ENCODE measurements at places on chromosomes 1 and 21.

- H3K4me1 ChIP-seq: peaks cover 29% of the 10 kb centered on the region
- no peaks in the 10 kb centered on the region for H3K36me3 ChIP-seq
- H3K27ac ChIP-seq: no peak overlapping the region
- no peak overlapping the region for H3K4me3 ChIP-seq
Measured at GRCh38 chr1:153711026-153711425, 16.8 kb upstream of the INTS3 start.

GRCh38 chr21:35568643-35569042 is 491.7 kb downstream of the SETD4 start:
- no peak overlapping the region for H3K27ac ChIP-seq
- no peak for DNase-seq
- no peak overlapping the region for H3K4me3 ChIP-seq
- no peaks in the 10 kb centered on the region for H3K36me3 ChIP-seq
- peaks cover 12% of the 10 kb centered on the region for H3K4me1 ChIP-seq

DNA sequence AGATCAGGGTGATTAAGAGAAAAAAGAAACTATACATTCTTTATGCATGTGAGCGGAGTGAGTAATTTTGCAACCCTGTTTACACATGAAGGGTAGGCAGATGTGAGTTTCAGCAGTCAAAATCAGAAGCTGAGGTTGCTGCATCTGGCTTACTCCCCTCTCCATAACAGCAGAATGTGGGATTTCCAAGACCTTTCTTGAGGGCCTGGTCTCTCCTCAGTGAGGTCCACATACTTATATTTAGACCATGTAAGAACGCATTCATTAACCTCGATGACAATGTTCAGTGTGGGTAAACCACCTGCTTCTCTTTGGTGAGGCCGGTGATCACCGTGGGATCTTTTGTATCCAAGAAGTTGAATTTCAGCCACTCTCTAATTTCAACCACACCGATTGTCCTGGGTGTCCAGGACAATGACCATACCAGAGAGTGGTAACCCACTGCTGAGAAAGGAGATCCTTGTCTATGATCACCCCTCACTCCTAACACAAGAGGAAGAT is 18.7 kb upstream of the RAP1A start:
- no peaks in the 10 kb centered on the region for H3K27me3 ChIP-seq
- H3K36me3 ChIP-seq: no peaks in the 10 kb centered on the region
- H3K4me1 ChIP-seq: peaks cover 17% of the 10 kb centered on the region
- no peak overlapping the region for H3K27ac ChIP-seq
- DNase-seq: no peak
- no peak overlapping the region for H3K4me3 ChIP-seq

DNA sequence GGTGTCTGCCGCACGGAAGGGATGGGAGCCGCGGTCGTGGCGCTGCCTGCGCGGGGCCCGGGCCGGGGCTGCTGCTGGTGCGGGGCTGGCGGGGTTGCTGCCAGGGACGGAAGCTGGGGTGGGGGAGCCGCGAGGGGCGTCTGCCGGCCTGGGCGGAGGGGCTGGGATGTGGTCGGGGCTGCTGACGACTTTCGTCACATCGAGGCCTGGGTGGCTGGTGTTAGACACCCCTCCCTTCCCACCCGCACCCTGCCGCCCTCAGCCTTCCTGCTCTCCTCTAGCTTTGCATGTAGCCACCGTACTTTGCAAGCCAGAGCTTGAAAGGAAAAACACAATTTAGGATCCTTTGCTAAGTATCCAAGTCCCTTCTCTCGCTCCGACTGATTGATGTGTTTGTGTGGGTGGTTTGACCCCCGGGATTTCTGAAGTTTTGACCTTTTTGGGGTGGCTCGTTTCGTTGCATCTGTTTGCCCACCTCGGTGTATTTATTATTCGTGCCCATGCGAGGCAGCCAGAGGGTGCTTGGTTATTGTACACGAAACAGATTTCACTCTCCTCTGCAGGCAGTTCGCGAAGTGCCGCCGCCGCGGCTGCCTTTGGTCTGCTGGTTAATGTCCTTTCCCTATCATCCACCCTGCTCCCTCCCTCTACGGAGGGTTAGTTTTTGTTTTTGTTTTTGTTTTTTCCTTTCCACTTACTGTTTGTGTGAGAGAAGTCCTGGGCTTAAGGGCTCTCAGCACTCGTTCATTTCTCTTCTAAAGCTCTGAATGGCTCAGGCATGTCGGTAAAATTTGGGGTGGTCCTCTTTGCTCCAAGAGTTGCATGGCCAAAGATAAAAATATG is 868 bp downstream of the C1orf21 start:
- no peaks in the 10 kb centered on the region for H3K36me3 ChIP-seq
- H3K27me3 ChIP-seq: peaks cover 4% of the 10 kb centered on the region
- H3K27ac ChIP-seq: no peak overlapping the region
- peak overlapping the region; percentile 84 for H3K4me3 ChIP-seq

GRCh38 chr1:226628612-226629155 is 80.1 kb downstream of the STUM start:
- H3K4me3 ChIP-seq: no peak overlapping the region
- H3K36me3 ChIP-seq: no peaks in the 10 kb centered on the region
- peaks cover 10% of the 10 kb centered on the region for H3K4me1 ChIP-seq
- H3K27me3 ChIP-seq: no peaks in the 10 kb centered on the region
- no peak overlapping the region for H3K27ac ChIP-seq
